ENCODE measurements at places on chromosomes 1 and 21.

- DNase-seq, result no peak
Observed at GRCh38 chr1:169102567-169102966, 3.9 kb upstream of the ATP1B1 start.

DNA sequence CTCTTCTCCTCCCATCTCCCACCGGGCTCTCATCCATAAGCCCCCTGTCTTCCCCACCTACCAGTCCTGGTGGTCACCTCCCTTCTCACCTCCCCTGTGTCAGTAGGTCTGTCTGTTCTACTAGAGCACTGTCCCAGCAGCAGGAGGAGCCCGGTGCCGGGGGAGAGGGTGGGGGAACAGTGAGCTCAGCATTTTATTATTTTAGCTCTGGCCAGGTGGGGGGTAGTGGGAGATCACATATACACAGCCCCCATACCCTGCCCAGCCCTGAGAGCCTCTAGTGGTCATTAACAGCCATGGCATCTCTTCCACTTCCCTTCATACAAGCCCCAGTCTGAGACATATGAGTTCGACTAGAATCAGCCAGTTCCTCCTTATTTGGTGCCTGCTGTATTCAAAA lies at the start of gene TMOD4:
TSS of gene TMOD4 (minus strand) at position 119 of the 400 bp plus-strand sequence. CDS start 1,106 bp downstream, outside the sequence.
- DNase-seq, result no peak

GRCh38 chr21:43864313-43864961 lies 586 bp upstream of the AGPAT3 start:
- DNase-seq, result peak; percentile 11

DNA sequence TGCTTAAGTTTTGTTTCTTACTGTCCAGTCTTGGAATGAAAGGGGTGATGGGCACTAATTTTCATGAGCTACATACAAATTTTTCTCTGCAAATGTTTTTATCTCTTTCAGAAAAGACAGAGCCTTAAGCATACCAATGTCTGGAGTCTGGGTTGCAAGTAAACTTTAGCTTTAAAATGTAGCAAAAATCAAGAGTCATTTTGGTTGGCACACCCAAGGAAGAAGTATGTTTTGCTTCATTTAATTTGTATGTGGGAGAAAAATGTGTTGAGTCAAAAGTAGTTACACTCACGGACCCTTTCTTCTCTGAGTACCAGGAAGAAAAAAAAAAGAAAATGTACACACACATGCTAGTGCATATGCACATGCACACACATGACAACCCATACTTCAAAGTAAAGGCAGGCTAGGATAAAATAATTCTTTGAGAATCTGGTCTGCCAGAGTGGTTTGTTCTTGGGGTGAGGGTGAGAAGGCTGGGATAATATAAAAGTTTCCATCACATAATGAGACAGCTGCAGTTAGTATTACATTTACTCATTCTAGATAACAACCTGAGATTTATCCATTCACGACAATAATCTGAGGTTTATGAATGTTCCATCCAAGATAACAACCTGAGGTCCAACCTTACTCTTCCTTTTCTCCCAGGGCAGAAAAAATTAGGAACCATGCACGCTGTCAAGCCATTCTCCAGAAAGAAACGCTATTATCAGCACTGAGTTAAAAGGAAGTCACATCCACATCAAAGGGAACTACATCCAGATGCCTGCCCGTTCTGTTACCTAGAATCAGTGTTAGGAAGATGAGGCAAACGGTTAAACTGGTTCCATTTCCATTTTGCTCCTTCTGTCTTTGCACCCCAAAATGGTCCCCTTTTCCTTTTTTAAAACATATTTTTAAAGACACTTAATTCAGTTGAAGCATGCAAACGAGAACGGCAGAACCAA lies 9.3 kb downstream of the DPYD start:
- no peak for DNase-seq

DNA sequence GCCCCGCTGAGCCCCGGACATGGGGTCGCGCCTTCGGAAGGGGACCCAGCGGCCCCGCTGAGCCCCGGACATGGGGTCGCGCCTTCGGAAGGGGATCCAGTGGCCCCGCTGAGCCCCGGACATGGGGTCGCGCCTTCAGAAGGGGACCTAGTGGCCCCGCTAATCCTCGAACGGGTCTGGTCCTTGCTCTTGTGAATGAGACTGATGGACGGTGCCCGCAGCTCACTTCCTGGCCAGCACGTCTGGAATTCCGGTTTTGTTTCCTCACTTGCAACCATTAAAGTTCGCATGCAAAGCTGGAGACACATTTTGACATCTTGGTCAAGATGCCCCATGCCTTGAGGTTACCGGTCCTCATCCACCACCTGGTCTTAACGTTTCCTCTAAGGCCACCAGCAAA lies 5.6 kb downstream of the WRAP73 start:
- DNase-seq, result no peak

- no peak for DNase-seq
Observed at GRCh38 chr1:88701275-88701674, 17.2 kb downstream of the PKN2 start.

GRCh38 chr1:115266729-115267421 lies 71.2 kb downstream of the NGF start:
- no peak for DNase-seq

DNA sequence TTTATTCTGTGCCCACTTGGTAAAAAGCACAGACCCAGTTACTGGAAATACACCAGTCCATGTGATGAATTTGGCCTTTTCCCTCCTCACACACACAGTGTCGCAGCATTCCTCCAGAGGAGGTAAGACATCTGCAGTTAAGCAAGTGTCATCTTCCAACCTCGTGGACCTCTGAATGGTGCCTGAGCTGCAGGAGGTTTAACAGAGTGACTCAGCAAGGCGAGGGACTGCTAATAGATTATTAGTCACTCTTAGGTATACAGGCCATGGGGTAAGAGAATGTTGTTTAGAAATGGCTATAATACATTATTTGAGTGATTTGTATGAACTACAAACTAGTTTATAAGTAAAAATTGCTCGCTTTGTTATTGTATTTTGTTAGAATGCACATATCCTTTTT lies 8.6 kb upstream of the LRRC8B start:
- no peak for DNase-seq

DNA sequence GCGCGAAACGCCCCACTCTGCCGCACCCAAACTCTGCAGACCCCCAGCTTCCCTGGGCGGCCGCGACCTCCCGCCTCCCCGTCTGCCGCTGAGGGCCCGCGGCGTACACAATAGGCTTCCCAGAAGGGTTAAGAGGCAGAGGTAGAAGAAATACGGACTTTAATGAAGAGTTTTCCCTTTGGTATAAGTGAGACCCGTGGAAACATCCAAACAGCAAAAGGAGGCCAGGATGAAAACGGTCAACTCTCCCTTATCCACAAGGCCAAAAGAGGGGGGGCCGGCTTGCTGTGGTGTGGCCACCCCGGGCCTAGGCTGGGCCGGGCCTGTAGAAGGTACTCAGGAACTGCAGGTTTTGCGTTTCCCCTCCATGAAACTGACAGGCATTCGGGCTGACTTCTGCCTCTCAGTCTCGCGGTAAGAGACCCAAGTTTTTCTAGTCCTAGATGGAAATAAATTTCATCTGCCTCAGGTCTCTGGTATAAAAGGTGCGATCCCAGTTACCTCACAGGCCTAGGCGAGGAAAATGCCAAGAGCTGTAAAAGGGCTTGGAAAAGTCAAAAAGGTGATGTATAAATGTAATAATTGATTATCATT lies 671 bp upstream of the PYGO2 start:
- DNase-seq, result no peak

DNA sequence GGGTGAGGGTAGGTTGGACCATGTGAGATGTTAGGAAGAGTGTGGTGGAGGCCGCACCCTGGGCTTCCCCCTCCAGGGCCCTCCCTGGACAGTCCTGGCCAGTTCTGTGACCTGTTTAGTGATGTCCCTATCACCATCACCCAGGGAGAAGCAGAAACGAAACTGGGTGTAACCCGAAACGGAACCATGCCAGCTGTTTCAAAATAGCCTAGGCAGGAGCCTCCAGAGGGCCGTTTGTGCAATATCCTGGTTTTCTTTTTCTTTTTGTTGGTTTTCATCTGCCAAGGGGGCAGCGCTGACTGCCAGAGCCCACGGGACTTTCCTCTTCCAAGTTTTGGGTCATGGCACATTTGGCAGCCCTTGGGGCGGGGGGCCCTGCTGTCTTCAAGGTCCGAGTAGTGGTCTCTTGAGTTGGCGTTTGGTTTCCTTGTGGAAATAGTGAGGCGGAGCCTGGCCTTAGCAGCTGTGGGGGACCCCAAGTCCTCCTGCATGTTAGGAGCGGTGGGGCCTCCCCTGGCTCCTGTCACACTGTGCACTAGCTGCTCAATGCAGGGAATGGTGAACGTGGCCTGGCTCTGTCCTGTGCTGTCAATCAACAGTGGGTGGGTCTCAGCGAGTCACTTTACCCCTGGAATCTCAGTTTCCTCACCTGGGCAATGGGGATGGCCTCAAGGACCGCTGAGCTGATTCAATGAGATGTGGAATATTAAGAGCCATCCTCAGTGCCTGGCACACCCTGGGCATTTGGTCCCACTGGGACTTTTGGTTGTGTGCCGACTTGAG lies 90.7 kb downstream of the ARHGEF10L start:
- DNase-seq, result no peak

DNA sequence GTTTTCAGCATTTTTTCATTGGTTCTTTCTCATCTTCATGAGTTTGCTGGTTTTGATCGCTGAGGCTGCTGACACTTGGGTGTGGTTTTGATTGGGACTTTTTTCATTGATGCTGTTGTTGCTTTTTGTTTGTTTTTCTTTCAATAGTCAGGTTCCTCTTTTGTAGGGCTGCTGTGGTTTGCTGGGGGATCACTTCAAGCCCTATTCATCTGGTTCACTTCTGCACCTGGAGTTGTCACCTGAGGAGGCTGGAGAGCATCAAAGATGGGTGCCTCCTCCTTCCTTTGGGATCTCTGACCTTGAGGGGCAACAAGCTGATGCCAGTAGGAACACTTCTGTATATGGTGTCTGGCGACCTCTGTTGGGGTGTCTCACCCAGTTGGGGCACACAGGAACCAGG lies 1279.9 kb upstream of the TMPRSS15 start:
- DNase-seq, result no peak

GRCh38 chr1:215023155-215023832 lies 59.2 kb upstream of the KCNK2 start:
- DNase-seq, result no peak

- DNase-seq, result no peak
Observed at GRCh38 chr1:8477166-8477982, 159.5 kb downstream of the SLC45A1 start.

- no peak for DNase-seq
Observed at GRCh38 chr1:22418312-22418711, 33.3 kb upstream of the ZBTB40 start.

All from effector CD4-positive, alpha-beta T cell (primary cell).